ENCODE measurements at places on chromosomes 13 and 19.

- DNase-seq, result no peak
Measured at GRCh38 chr13:100388923-100389322, 199.7 kb downstream of the GGACT start.

DNA sequence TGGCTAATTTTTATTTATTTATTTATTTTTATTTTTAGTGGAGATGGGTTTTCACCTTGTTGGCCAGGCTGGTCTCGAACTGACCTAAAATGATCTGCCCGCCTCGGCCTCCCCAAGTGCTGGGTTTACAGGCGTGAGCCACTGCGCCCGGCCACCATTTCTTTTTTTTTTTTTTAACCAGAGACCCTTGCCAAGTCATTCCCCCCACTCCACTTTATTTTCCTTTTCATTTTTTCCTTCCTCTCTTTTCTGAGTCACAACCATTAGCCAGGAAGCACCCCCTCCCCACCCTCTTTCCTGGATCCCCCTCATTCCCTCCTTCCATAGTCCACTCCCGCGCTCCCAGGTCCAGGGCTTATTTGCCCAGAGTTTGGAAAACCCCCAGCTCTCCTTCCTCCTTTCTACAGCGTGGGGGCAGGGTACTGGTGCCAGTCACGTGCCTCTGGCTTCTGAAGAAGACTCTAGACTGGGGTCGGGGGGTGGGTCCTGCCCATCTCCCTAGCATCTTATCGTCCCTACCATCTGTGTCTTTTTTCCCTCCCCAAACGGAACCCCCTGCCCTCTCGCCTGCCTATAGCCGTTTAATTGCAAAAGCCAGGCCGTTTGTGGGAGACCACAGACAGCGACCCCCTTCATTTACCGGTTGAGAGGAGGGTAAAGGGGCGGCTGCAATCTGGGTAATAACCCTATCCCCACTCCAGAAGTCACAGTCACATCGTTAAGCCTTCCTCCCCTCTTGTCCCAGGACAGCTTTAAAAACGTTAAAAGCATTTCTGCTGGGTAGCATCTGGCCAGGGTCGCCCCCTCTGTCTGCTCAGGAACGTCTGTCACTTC, 1.1 kb upstream of the CALR start:
- DNase-seq, result no peak

DNA sequence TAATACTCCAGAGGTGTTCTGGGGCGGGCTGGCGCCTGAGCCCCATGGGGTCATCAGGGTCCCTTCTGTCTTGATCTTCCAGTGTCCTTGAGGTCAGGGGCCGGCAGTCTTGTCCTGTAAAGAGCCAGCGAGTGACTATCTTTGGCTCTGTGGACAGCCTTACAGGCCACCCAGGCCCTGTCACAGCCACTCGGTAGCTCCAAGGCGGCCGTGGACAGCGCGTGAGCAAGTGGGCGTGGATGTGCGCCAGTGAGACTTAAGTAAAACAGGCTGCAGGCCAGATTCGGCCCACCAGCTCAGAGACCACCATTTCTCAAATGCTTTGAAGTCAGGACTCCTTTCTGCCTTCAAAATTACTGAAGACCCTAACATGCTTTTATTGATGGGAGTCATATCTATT, 3.7 kb downstream of the ZNF444 start:
- no peak for DNase-seq

DNA sequence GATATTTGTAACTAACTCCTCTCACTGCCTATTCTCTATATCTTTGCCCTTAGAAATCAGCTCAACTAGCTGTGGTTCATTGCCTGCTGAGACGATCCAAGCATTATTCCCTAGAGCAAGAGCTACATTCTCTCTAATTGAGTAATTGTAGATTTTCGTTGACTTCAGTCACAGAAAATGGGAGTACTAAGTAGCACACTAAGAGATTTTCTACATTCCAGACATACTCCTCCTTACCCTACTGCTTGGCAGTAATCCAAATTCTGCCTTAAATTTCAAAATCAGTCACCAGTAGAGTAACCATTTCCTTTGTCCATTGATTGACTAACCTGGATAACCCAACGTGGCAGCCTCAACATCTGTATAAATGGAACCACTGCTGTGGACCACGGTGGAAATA, 1786.8 kb downstream of the SLITRK5 start:
- no peak for DNase-seq

- no peak for DNase-seq
Measured at GRCh38 chr13:52848455-52849195, at the start of gene PCDH8. Gene PCDH8 (minus strand): TSS chr13:52848640. CDS start chr13:52848436, 204 bp downstream.

- DNase-seq, result no peak
Measured at GRCh38 chr13:110289174-110289573, 17.8 kb downstream of the COL4A1 start.

- DNase-seq, result no peak
Measured at GRCh38 chr13:55439450-55439849, 1701.3 kb upstream of the PRR20A start.

DNA sequence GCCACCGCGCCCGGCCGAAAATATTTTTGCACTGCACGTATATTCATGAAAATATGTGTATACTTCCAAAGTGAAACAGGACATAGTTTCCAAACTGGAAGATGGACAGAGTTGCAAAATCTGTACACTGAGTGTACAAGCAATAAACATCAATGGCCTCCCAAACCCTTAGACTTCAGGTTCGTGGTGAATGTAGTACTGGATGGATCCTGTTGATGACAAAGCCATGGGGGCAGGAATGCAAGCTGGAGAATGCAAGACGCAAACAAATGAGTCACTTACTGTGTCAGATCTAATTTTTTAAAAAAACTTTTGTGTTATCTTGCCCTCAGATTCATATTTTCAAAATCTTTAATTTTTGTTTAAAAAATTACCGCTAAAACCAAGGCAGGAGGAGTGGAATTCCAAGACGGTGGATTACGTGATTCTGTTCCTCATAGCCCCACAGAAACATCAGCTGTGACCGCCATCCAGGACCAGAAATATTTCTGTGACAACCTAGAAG, 12.7 kb upstream of the LILRA2 start:
- DNase-seq, result no peak

- no peak for DNase-seq
Measured at GRCh38 chr13:25775986-25776385, 275.8 kb downstream of the SHISA2 start.

- DNase-seq, result no peak
Measured at GRCh38 chr13:102836471-102836870, 9.4 kb upstream of the ERCC5 start.

GRCh38 chr13:79917628-79918027, 423.3 kb downstream of the SPRY2 start:
- DNase-seq, result no peak

GRCh38 chr13:64697226-64697625, 2532.9 kb downstream of the PCDH9 start:
- DNase-seq, result no peak

DNA sequence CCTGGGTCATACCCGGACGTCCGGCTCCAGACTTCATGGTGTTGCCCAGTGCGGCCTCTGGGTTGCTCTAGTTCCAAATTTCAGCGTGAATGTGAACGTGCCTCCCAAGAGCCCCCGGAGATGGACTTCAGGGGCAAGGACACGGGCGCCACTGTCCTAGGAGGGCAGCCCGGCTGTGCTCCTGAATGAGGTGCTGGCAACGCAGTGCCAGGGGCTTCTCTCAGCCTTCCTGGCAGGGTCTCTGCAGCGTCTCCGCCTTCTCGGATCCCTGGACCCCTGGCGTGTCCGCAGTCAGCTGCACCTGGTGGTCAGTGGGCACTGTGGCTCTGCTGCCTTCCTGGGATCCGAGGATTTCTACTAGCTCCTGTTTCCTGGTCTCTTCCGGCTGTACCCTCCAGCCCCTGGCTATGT, 101.7 kb upstream of the MCF2L start:
- DNase-seq, result no peak

- no peak for DNase-seq
Measured at GRCh38 chr13:23754997-23755396, 134.2 kb downstream of the MIPEP start.

DNA sequence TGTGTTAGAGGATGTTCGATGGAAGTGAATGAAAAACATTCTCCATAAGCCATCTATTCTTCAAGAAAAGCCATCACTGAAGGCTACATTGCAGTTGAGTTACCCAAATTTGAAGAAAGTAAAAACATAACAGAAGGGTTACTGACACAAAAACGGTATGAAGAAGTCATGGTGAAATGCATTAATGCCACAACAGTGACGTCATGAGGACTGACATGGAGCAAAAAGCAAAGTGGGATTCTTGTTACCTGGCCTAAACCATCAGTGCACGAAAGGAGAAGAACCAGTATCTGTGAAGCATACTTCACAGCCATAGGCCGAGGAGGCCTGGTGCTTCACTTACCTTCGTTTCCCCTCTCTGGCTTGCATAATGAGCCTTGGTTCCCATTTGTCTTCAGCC, 58.7 kb downstream of the LRRC63 start:
- DNase-seq, result no peak

GRCh38 chr13:43239275-43239840, 216.0 kb downstream of the DNAJC15 start:
- no peak for DNase-seq

GRCh38 chr13:22108283-22108942, 437.5 kb downstream of the FGF9 start:
- DNase-seq, result no peak

- DNase-seq, result no peak
Measured at GRCh38 chr13:106527445-106527801, 8.0 kb downstream of the EFNB2 start.

DNA sequence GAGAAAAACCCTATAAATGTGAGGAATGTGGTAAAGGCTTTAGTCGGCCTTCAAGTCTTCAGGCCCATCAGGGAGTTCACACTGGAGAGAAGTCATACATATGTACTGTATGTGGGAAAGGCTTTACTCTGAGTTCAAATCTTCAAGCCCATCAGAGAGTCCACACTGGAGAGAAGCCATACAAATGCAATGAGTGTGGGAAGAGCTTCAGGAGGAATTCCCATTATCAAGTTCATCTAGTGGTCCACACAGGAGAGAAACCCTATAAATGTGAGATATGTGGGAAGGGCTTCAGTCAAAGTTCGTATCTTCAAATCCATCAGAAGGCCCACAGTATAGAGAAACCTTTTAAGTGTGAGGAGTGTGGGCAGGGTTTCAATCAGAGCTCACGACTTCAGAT, 11.7 kb downstream of the ZNF226 start:
- no peak for DNase-seq

DNA sequence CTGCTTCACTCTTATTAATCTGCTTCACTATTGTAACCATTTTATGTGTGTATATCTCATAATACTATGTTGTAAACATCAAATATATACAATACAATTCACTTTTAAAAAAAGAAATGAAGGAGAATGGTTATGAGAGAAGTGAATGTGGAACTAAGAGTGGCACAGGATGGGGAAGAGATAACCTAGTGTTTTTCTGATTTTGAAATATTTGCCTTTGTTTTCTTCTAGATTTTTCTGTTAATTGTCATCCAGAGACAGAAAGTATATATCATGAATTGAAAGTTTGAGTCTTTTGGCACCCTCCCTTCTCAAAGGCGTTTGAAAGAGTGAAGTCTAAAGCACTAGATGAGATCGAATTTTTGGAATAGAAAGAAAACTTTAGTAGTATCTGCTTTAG, 2.8 kb downstream of the DNAJC3 start:
- no peak for DNase-seq

DNA sequence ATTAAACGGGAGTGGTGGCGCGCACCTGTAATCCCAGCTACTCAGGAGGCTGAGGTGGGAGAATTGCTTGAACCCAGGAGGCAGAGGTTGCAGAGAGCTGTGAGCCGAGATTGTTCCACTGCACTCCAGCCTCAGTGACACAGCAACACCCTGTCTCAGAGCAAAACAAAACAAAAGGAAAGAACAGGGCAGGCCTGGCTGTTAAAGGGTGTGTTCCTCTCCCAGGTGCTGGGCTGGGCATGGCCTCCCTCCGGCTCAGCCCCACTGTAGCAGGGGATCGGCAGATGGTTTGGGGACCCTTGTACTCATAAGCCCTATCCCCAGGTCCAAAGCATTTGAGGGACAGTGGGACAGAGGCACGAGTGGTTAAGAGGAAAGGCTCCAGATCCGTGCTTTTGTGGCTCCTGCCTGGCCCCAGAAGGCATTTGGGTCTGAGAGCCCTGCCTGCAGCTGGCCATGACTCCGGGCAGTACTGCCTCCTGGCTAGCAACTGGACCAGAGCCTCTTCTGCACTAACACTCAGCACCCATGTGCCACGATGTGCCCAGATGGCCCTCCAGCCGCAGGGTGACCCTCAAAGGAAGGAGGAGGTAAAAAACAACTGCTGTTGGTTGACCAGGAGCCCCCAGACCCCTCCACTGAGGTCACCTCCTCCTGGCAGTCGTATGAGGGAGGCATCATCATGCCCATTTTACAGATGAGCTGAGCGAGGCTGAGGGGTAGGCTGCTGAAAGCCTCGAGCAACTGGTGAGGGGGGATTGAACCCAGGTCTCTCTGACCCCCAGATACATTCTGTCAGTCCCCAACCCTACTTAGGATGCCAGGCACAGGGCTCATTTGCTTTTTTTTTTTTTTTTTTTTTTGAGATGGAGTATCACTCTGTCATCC, 10.0 kb downstream of the RFX1 start:
- DNase-seq, result no peak

Data from stimulated activated CD8-positive, alpha-beta memory T cell treated with anti-CD3 and anti-CD28 coated beads, Interleukin-15, amount 100 ng/mL, for 4 hours (primary cell).